ENCODE measurements at places on chromosomes 7 and 10.

DNA sequence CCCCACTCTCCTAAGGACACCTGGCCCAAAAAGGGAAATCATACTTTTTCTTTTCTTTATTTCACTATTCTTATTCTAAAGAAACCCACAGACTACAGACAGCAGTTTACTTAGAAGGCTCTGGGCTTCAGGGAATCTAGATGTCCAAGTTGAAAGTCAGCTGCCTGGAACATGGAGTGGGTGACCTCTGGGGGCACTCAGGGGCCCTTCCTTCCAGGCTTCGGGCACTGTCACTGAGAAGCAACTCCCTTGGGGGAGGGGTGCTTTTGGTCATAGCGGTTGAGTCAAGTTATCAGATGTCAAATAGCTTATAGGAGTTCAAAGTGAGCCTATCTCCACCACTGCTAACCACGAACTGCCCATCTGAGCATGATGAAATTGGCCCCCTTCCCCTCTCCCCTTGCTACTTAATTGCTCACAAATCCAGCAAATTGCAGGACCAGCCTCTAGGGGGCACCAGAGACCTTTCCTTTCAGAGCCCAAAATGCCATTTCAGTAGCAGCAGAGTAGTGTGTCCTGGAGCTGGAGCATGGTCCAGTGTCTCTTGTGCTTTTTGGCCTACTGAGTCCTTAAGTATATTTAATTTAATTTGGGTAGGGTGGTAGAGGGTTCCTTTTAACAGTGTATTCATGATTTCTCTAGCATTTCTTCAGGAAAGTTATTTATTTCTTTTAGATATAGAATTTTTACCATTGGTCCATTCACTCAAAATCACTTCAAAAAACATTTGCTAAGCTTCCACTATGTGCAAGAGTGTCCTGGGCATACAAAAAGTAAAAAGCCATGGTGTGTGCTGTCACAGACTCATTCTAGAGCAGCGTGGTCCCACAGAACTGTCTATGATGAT, 463.8 kb downstream of the KCNMA1 start:
- DNase-seq, result peak; percentile 37

DNA sequence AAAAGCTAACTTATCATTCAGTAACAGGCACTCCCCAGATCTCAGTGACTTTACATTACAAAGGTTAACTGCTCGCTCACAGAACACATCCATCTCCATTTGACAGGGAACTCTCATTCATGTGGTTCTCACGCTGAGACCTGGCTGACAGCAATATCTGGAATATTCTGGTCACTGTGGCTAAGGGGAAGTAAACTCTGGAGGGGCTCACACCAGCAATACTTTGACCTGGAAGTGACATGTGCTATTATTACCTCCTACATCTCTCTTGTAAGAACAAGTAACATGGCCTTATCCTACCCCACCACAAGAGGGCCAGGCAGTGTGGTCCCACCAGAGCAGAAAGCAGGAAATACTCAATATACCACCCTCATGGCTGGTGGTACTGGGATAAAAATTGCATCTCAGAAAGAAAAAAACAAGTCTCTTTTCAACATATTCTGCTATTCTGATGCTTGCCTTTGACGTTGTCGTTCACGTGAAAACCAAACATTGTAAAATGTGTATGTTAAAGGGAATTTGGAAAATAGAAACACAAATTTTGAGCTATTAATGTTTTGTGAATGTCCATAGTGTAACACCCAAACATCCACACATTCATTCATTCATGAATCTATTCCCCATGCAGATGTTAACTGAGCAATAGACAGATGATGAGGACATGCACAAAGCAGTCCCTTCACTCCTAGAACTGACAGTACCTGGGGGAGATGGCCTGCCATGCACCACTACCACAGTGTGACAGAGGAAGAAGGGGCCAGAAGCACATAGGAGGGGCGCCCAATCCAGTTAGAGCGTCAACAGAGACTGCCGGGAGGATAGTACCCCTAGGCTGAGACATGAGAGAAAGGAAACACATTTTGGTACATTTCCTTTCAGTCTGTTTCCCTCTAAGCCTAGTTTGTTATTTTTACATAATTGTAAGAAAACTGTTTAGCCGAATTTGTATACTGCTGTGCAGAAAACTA, 166.0 kb upstream of the SP4 start:
- DNase-seq, result peak; percentile 15

DNA sequence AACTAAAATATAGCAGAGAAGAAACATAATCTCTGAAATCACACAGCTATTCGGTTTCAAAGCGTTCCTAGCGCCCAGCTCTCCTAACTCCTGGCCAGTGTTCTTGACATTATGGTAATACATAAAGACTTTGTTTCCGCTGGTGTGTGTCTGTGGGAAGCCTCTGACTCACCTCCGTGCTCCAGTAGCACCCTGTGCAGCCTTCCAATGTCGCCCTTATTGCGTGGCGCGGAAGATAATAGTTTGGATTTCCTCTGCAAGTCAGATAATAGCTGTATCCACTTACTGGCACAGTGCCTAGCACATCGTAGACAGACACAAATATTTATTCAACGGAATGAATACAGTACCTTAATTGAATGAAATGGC, 570 bp downstream of the BMS1 start:
- DNase-seq, result peak; percentile 6

DNA sequence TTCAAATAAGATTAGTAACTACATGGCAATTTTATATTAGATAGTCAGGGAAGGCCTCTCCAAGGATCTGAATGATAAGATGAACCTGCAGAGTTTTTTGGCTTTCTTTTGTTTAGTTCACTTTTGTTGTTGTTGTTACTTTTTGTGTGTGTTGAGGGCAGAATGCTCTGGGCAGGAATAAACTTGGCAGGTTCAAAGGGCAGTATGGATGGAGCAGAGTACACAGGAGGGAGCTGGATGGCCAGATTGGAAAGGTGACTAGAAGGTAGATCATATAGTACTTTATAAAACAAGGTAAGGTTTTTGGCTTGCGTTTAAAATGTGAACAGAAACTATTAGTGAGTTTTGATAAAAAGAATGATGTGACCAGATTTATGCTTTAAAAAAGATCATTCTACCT, 17.9 kb downstream of the CROT start:
- no peak for DNase-seq

GRCh38 chr7:43838201-43838658, 31.1 kb downstream of the MRPS24 start:
- DNase-seq, result no peak

DNA sequence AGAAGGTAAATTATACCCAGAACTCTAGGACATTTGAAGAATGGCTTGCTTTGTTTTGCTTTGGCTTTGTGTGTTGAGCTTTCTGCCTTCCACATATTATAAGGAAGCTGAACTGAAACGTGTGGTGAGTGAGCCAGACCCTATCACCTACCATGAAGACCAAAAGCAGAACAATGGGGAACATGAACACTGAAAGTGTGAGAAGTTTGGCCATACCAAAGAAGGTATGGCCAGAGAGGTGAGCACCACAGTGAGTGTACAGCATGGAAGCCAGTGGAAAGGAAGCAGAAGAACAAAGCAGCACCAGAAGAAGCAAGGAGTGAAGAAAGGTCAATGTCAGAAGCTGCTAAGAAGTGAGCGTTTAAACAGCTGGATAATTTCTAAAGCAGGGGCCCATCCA, 59.7 kb upstream of the CCDC71L start:
- no peak for DNase-seq

GRCh38 chr7:95955748-95956147, 183.4 kb downstream of the DYNC1I1 start:
- no peak for DNase-seq

- no peak for DNase-seq
Measured at GRCh38 chr7:47371733-47372368, 210.1 kb downstream of the TNS3 start.

- no peak for DNase-seq
Measured at GRCh38 chr7:134935701-134936100, 50.6 kb upstream of the AGBL3 start.

DNA sequence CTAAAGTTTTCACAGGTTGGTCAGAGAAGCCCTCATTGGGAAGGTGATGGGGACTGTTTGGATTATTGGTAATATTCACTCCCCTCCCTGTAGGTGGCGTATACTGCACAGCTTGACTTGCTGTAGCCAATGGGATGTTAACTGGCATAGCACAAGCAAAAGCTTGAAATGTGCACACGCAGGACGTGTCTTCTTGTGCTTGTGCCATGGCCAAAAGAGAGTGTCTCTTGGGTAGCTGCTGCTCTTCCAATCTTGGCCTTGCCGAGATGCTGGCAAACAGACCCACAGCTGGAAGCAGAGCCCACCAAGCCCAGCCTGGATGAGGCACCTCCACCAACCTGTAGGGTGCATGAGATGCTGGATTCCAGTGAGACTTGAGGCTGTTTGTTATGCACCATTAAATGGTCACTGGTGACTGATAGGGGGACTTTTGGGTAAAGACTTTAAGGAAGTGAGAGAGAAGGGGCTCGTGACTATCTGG, 266.0 kb downstream of the GRID1 start:
- no peak for DNase-seq

- DNase-seq, result no peak
Measured at GRCh38 chr7:100432053-100432452, 2.4 kb downstream of the MEPCE start.

- no peak for DNase-seq
Measured at GRCh38 chr10:88196291-88196690, 332.9 kb downstream of the PTEN start.

- DNase-seq, result no peak
Measured at GRCh38 chr7:4868493-4868892, 6.7 kb upstream of the PAPOLB start.

DNA sequence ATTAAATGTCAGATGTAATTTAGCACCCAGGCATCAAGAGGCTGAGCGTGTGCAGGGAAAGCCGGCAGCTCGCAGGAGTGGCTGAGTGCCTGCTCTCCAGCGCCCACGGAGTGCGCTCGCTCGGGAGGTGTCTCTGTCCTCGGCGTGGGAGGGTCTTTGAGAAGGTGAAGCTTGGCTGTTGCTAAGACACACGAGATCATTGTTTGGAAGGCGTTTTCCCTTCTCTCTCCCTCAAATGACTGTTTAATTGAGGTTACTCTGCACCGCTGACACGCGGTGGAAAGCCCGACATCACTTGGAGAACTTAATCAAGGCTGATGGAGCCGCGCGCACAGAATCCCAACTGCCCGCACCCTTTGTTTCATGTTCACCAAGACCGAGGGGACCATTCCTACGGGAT, 414.6 kb downstream of the DNAJB6 start:
- DNase-seq, result no peak

DNA sequence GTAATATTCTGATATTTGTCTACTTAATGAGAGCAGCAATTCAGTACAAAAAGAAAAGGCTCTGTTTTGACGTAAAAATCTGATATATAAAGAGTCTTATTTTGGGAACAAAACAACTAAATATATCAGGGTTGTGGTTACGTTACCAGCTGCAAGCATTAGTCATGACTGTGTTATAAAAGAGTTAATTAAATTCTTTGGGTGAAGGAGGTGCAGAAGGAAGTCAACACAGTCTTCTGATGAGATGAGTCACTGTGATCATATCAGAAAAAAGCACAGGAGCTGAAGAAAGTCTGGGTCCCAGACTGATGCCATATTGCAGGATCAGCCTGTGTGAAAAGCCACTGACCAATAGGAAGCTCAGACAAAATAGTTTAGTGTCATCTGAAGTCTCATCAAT, 234.3 kb upstream of the TEX47 start:
- DNase-seq, result no peak

DNA sequence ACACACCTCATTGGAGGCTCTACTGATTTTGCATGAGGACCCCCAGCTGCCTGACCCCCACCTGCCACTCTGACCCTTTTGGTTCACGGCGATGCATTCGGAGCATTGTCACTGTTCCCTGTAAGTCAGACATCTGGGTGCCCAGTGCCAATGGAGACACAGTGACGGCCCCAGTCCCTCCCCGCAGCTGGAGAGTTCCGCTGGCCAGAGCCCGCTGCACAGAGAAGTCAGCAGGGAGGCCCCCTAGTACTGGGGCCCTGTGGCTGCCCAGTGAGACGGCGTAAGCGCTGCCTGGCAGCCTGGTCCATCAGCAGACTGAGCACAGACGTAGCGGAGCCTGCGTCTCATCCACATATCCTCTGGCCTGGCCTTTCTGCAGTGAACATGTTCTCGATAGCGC, 77.5 kb downstream of the NKX6-2 start:
- DNase-seq, result no peak

DNA sequence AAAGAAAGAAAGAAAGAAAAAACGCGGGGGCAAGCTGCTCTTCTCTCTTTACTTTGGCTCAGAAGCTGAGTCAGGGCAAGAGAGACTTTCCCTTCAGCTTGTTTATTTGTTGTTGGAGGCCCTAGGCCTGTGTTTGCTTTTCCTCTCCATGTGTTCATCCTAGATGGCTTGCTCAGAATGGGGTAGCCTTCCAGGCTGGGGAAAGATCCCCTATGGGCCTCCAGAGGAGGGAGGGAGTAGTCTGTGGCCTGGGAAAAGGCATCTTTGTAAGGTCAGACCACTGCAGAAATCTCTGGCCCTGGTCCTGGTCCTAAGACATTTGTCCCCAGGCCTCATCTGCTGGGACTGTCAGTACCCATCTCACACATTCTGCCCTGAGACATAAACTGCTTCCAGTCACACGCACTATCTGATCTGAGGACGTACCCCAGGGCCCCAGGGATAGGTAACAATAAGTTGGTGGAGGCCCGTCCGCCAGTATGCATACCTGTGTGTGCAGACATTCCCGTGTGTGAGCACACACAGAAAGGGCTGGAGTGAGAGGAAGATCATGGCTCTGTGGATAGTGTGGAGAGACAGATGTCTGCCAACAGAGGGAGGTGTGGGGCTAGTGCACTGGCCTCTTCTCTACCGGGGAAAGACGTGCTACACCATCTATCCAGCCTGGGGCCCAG, 4.9 kb upstream of the SCD start:
- DNase-seq, result peak; percentile 34

GRCh38 chr7:48511080-48511479, 339.8 kb downstream of the ABCA13 start:
- no peak for DNase-seq

- DNase-seq, result no peak
Measured at GRCh38 chr10:5620223-5620721, 46.1 kb downstream of the ASB13 start.

DNA sequence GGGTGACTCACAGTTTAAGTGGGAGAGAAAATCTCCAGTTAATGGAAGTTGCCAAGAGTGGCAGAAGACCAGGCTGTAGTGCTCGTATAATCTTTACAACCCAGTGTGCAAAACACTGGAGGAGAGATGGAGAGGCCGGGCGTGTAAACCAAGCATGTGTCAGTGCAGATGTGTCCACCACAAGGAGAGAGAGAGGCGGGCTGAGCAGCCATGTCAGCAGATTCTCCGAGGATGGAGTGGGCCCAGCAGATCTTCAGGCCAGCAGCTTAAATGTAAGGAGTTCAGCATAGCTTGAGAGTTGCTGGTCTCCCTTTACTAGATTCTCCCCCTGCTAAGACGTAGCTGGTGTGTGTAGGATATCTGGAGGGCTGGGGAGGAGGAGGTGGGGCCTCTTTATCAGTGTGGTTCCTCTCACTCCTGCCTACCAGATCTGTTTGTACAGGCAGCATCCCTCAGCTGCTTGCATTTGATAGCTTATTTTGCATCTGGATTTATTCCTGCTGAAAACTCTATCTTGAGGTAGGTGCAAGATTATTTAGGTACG, 13.7 kb downstream of the BPGM start:
- no peak for DNase-seq

- DNase-seq, result peak; percentile 2
Measured at GRCh38 chr10:115093286-115093775, at the start of gene ATRNL1. ATRNL1 (plus strand) TSS chr10:115093365; CDS start chr10:115093751, 386 bp downstream.

Measured in activated T-cell treated with anti-CD3 and anti-CD28 coated beads for 48 hours (primary cell).